ENCODE measurements at places on chromosomes 11 and 22.

GRCh38 chr11:126663749-126664592, 308.5 kb downstream of the ST3GAL4 start:
- H3K27ac ChIP-seq: no peak overlapping the region
- no peaks in the 10 kb centered on the region for H3K36me3 ChIP-seq
- H3K27me3 ChIP-seq: no peaks in the 10 kb centered on the region
- no peaks in the 10 kb centered on the region for H3K4me1 ChIP-seq
- H3K4me3 ChIP-seq: no peak overlapping the region

- no peaks in the 10 kb centered on the region for H3K27me3 ChIP-seq
- H3K4me1 ChIP-seq: no peaks in the 10 kb centered on the region
- DNase-seq: no peak
- no peak overlapping the region for H3K4me3 ChIP-seq
- no peak overlapping the region for H3K27ac ChIP-seq
Measured at GRCh38 chr11:120662071-120662676, 150.6 kb downstream of the GRIK4 start.

GRCh38 chr11:111417766-111418435, 38.8 kb upstream of the POU2AF1 start:
- H3K27me3 ChIP-seq: no peaks in the 10 kb centered on the region
- H3K4me1 ChIP-seq: peaks cover 7% of the 10 kb centered on the region
- no peaks in the 10 kb centered on the region for H3K36me3 ChIP-seq
- DNase-seq: no peak

DNA sequence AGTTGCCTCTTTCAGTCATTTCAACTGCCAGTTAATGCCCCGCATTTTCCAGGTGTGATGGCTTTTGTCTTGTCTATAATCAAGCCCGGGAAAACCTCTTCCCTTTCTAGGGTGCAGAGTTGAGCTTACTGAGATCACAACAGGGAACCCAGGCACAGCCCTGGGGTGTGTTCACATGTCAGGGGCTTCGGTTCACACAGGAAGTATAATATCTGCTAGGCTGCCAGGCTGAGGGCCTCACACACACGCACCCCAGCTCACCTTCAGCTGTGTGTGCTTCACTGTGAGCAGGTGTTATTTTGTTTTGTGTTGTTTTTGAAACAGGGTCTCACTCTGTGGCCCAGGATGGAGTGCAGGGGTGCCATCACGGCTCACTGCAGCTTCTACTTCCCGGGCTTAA, 9.7 kb upstream of the SOX10 start:
- no peak for DNase-seq
- H3K27me3 ChIP-seq: no peaks in the 10 kb centered on the region
- H3K27ac ChIP-seq: no peak overlapping the region
- H3K4me3 ChIP-seq: no peak overlapping the region
- H3K4me1 ChIP-seq: no peaks in the 10 kb centered on the region
- no peaks in the 10 kb centered on the region for H3K36me3 ChIP-seq

- no peak overlapping the region for H3K27ac ChIP-seq
- no peaks in the 10 kb centered on the region for H3K27me3 ChIP-seq
- H3K36me3 ChIP-seq: no peaks in the 10 kb centered on the region
- peaks cover 3% of the 10 kb centered on the region for H3K4me1 ChIP-seq
Measured at GRCh38 chr11:69164824-69165223, 9.1 kb downstream of the SMIM38 start.

- no peaks in the 10 kb centered on the region for H3K4me1 ChIP-seq
- no peak for DNase-seq
- H3K4me3 ChIP-seq: no peak overlapping the region
- no peaks in the 10 kb centered on the region for H3K27me3 ChIP-seq
- H3K36me3 ChIP-seq: no peaks in the 10 kb centered on the region
Measured at GRCh38 chr22:43830931-43831560, 18.9 kb upstream of the EFCAB6 start.

DNA sequence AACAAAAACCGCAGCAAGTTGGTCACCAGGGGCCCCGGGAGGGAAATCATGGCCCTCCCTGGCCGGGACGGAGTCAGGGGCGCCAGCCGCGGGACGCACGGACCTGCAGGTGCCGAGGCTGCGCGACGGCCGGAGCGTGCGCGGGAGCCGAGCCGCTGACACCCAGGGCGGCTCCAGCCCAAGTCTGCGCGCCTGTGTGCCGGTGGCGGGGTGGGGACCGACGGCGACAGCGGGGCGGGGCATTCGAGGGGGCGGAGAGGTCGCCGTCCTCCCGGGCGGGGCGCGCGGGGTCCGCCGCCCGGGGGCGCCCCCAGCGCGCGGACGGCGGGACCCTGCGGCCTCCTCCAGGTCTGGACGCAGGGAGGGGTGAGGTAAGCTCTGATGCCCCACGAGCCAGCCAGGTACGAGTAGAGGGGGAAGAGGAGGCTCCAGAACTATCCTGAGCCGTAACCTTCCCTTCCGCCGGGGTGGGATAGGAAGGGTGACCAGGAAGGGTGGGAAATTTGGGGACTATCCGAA, at the start of gene ESAM:
ESAM (minus strand) TSS at position 186 of the 519 bp plus-strand sequence; CDS start at position 50, 136 bp downstream.
- peak; percentile 44 for DNase-seq
- peaks cover 37% of the 10 kb centered on the region for H3K4me1 ChIP-seq
- no peaks in the 10 kb centered on the region for H3K36me3 ChIP-seq
- H3K27me3 ChIP-seq: peaks cover 40% of the 10 kb centered on the region

DNA sequence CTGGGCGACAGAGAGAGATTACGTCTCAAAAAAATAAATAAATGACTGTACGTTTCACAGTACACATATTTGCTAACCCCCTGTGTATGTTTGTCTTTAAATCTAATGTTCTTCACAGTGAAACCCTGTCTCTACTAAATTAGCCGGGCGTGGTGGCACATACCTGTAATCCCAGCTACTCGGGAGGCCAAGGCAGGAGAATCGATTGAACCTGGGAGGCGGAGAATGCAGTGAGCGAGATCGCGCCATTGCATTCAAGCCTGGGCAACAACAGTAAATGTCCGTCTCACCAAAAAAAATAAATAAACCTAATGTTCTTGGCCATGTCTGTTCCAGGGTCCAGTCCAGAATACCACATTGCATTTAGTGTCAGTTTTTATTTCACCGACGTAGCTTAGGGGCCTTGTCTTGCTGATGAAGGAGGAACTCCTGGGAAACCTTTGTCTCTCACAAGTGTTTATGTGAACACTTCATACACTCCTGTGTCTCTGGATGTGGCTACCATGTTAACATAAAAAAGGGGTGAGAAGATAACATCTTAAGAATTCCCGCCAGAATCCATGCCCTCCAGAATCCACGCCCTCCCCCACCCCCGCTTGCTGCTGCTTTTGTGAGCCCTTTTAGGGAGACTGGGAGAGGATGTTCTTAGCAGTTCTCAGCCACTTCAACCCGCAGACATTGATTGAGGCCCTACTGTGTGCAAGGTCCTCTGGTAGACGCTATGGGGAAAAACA, 5.0 kb upstream of the SERHL2 start:
- H3K4me1 ChIP-seq: no peaks in the 10 kb centered on the region
- no peaks in the 10 kb centered on the region for H3K36me3 ChIP-seq
- no peak overlapping the region for H3K4me3 ChIP-seq
- no peak overlapping the region for H3K27ac ChIP-seq
- no peaks in the 10 kb centered on the region for H3K27me3 ChIP-seq

DNA sequence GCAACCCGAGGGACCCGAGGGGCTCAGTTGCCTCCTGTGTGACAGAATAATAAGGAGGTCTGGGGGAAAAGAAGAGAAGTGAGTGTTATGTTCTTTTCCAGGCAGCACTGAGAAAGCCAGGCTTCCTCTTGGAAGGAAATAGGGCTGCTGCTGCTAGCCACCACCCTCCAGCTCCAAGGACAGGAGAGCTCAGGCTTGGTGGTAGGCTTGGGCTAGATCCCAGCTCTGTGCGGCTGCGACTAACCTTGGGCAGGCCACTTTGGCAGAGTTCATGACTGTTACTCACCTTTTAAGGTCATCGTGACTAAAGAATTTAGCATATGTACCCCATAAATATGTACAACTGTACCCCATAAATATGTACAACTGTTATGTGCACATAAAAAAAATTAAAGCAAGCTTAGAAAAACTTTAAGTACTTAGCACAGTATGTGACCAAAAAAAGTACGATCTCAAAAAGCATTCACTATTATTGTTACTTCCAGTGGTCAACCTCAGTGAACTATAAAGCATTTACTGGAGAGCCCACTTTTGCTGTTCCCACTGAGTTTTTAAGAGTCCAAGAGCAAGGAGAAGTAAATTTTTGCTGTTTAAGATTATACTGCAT, 124.7 kb upstream of the POU2AF2 start:
- no peak overlapping the region for H3K27ac ChIP-seq
- H3K4me1 ChIP-seq: no peaks in the 10 kb centered on the region
- H3K36me3 ChIP-seq: no peaks in the 10 kb centered on the region

DNA sequence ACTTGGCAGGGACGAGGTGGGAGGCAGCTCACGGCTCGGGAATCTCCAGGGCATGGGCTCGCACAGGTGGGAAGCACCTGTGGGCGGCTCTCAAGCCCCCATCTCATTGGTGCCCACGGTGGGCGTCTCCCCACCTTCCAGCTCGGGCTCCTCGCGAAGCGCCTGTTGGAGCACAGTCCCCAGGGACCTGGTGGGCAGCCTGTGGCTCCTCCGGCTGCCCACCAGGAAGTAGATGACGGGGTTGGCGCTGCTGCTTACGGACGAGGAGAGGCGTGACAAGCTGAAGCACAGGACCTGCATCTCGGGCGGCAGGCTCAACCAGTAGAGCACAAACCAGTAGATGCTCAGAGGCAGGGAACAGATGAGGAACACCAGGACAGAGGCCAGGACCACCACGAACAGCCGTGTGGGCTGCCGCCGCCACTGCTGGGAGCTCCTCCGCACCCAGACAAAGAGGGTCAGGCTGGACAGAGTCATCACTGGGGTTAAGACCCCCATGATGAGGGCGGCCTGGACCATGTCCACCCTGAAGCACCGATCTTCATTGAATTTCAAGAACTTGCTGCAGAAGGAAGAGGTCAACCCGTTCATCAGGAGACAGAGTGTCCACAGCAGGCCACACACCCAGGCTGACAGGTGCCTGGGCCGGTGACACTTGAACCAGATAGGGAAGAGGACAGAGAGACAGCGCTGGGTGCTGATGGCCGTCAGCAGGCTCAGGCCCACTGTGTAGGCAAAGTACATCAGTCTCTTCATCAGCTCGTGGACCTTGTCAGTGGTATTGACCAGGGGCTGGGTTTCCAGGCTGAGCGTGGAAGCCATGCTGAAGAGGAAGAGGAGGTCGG, 633 bp downstream of the MRGPRD start:
- no peaks in the 10 kb centered on the region for H3K27me3 ChIP-seq
- H3K36me3 ChIP-seq: no peaks in the 10 kb centered on the region
- H3K4me3 ChIP-seq: no peak overlapping the region
- H3K27ac ChIP-seq: no peak overlapping the region

DNA sequence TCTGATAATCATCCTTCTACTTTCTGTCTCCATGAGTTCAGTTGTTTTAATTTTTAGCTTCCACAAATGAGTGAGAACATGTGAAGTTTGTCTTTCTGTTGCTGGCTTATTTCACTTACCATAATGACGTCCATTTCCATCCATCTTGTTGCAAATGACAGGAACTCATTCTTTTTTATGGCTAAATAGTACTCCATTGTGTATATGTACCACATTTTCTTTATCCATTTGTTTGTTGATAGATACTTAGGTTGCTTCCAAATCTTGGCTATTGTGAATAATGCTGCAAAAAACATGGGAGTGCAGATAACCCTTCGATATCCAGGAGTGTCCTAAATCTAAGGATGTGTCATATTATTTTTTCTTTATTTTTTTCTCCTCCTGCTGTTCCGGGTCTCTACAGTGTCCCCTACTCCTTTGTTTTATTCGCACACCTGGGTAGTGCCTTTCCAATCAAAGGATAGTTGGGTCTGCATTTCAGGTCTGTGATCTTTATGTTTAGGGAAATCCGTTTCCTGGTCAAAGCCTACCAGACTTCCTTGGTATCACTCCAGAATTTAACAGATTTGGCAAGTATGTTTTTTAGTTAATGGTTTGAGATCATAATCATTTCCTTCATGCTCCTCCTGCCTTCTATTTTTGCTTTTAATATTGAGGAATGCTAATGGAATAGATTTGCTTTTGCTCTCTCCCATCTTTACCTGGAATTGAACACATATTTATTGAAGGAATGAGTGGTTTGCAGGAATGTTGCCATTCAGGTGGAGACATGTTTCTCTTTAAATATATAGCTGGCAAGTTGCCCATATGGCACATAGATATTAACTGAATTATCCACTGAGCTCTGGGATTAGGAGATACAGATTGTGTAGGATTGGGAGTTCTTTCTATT, 53.7 kb downstream of the ARHGEF12 start:
- H3K27ac ChIP-seq: no peak overlapping the region
- no peak for DNase-seq
- H3K4me3 ChIP-seq: no peak overlapping the region
- H3K36me3 ChIP-seq: no peaks in the 10 kb centered on the region

GRCh38 chr11:74726547-74727182, 4.6 kb downstream of the CHRDL2 start:
- H3K4me3 ChIP-seq: no peak overlapping the region
- H3K27me3 ChIP-seq: peaks cover 5% of the 10 kb centered on the region
- peaks cover 8% of the 10 kb centered on the region for H3K4me1 ChIP-seq

DNA sequence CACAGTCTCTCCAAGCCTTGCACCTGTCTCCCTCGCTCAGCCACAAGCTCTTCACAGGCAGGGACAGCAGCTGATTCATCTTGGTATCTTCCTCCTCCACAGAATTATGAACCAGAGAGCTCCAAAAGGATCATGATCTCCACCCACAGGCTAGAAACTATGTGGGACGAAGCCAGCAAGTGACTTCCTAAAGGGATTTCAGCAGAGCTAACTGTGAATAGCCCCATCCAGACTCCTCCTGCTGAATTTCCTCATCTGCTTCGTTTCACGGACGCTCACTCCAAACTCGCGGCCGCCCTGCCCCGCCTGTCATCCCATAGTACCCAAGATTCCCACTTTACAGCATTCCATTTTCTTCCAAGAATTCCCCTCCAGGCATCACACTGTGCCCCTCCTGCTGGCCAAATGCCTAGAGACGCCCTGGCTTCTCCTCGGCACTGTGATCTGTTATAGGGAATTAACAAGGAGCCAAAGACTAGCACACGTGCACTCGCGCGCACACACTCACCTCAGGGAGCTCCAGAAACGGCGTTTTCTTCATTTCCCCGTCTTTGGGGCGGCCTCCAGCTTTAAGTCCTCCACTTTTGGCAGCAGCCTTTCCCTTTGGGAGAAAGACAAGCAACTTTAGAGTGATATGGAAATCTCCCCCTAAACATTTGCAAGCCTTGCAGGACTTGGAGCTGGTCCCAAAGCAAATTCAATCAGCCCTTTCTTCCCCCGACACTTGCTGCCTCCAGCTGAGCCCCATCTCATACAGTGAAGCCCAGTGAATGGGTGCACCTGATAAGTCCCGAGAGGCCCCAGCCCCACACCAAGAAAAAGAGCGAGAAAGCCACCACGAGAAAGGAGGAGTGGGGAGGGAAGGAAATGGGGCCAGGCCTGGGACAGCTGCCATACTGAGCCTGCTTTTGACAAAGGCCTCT, 35.5 kb downstream of the SPATA19 start:
- H3K36me3 ChIP-seq: no peaks in the 10 kb centered on the region
- H3K27me3 ChIP-seq: no peaks in the 10 kb centered on the region
- H3K4me1 ChIP-seq: no peaks in the 10 kb centered on the region
- no peak overlapping the region for H3K4me3 ChIP-seq

DNA sequence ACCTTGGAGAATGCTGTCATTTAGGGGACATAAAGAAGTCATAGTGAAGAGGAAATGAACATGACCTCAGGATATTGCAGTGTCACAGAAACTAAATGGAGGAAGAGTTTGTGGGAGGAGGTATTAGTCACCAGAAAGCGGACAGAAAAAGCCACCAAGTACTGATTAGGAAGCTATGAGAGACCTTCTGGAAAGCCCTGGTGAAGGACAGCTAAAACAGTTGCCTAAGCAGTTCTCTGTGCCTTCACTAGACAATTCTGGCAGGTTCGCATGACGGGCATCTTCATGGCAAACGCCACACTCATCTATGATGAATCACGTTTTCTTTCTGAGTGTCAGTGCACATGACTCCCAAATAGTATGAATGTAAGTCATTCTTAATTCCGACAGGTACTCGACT, 325.8 kb downstream of the C11orf87 start:
- no peaks in the 10 kb centered on the region for H3K4me1 ChIP-seq
- no peak overlapping the region for H3K27ac ChIP-seq
